ENCODE measurements at places on chromosomes 12 and 14.

DNA sequence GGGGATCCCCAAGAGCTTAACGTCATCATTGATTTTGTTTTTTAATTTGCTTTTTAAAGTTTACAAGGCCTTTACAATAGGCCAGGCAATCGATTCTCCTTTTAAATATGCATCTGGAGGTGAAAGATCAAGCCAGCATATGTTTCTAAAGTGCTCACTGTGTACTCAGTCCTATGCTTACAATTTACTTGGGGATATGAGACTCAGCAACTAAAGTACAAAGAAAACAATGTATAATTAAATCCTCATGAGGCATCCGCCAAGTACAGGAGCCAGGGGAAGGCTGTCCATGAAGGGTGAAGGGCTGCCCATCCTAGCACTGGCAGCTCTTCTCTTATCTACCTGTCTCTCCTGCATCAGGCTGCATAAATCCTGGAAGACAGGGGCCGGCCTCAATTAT is 11.8 kb downstream of the CCDC92 start:
- no peak for DNase-seq

- DNase-seq, result no peak
Observed at GRCh38 chr14:55245657-55246268, 25.5 kb upstream of the FBXO34 start.

DNA sequence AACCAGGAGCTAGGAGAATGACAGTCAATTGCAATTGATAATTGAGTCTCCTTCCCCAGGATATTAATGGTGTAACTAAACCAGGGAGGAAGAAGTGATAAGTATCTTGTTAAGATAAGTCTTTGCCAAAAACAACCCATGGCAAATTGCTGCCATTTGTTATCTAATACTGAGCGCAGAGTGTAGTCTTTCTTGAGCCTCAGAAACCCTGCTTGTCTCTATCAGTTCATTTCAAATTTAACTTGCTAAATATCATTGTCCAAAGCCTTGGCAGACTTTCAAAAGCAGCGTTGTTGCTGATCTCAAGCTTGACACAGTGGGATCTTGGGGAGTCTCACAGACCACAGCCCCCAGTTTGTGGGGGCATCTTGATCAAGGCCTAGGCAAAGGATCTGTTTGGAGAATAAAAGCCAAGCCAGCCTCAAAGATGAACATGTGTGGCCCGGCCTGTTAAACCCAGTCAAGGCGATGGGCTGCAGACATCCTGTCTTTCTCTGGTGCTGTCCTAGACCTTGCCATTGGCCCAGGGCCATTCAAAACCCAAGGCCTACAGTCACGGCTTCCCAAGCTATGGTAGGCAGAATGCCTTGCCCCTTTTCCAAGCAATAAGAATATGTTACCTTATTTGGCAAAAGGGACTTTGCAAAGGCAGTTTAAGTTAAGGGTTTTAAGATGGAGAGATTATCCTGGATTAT is 164.2 kb downstream of the CHST11 start:
- no peak for DNase-seq

- no peak for DNase-seq
Observed at GRCh38 chr14:63840981-63841380, 11.8 kb upstream of the SYNE2 start.

- no peak for DNase-seq
Observed at GRCh38 chr14:50978888-50979287, 34.6 kb upstream of the PYGL start.

GRCh38 chr12:57476162-57476992 is 3.3 kb downstream of the ARHGAP9 start:
- DNase-seq, result no peak

GRCh38 chr14:61033054-61033453 is 52.0 kb downstream of the SLC38A6 start:
- no peak for DNase-seq

DNA sequence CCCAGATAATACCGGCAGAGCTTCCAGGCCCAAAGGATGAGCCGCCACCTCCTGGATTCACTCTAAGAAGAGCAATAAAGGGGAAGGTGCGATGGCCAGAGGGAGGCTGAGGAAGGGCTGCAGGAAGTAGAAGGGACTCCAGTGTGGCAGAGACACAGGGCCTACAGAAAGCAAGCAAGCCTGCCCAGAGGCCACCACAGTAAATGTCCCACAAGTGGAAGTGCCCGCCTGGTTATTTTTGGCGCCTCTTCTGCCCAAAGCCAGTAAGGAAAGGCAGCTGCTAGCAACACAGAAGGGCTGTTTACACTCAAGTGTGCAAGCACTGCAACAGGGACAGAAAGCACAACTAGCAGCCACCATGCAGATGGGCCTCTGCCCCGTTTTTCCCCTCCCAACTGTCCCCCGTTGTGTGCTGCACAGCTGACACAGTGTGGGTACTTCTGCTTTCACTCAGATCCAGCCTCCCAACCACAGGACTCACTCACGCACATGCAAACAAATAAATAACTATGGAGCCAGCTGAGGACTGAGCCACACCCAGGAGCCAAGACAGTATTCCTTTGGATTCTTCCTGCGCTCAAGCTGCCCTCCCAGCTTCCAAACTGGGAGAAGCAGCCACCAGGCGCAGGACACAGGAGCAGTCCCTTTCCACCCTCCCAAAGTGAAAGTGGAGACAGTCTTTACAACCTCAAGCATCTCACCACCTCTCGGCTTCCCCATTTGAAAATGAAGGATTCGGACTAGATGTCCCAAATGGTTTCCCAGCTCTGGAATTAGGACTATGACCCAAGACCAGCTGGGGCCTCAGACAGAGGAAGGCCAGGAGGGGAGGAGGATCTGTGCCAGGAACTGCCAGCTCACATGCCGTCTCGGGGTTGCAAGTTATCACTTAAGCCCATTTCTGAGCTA is 40.0 kb upstream of the PNMA1 start:
- no peak for DNase-seq

GRCh38 chr14:74299061-74299545 is 3.6 kb downstream of the ABCD4 start:
- DNase-seq, result peak; percentile 53

DNA sequence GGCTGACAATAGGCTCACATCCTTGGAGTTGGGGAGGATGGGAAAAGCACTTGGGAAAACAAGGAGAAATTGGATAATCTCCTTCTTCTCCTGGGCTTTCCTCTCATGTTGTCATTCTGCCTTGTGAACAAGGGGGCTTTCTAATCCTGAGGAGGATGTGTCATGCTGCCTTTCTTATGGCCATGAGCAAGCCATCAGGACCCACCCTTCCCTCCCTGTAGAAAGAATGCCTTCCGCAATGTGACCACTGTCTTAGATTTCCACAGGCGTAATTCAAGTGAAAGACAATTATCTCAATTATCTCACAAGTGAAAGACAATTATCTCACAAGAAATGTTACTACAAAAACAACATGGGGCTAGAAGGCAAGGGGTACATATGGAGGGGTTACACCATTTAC is 3.0 kb upstream of the OR6S1 start:
- no peak for DNase-seq

DNA sequence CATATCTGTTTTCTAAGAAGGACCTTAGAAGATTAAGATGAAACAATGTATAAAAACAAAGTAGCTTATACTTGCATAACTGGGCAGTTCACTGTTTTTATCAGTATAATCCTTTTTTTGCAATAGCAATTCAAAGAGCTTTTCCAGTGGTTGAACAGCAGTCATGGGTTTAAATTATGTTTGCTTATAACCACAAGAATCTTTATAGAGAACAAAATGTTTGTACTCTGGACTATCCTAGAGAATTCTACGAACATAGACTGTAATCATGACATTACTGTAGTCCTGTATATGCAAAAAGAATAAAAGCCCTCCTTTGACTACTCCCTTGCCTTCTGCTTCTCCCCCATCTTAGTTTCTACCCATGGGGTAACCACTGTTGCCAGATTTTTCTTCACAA is 5.7 kb downstream of the FAM177A1 start:
- no peak for DNase-seq

GRCh38 chr14:89283327-89284060 is 133.5 kb downstream of the FOXN3 start:
- no peak for DNase-seq

- no peak for DNase-seq
Observed at GRCh38 chr14:81455390-81455789, 55.3 kb upstream of the STON2 start.

- DNase-seq, result no peak
Observed at GRCh38 chr12:113381220-113381619, 22.5 kb downstream of the SDS start.

DNA sequence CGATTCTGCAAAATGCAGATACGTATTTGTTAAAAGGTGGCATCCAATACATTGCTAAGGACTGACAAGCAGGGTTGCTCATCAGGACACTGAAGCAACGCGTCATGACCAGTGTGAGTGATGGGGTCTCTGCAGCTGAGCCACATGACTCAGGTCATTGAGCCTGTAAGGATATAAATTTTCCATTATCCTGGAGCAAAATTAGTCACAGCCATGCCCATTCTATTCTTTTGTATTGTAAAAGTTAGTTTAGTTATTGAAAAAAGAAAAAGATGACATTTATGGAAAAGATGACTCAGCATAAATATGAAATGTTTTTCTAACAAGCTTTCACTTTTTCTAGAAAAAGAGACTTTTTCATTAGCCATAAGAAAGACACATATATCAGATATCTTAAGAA is 268.0 kb upstream of the TMEM132C start:
- DNase-seq, result no peak

DNA sequence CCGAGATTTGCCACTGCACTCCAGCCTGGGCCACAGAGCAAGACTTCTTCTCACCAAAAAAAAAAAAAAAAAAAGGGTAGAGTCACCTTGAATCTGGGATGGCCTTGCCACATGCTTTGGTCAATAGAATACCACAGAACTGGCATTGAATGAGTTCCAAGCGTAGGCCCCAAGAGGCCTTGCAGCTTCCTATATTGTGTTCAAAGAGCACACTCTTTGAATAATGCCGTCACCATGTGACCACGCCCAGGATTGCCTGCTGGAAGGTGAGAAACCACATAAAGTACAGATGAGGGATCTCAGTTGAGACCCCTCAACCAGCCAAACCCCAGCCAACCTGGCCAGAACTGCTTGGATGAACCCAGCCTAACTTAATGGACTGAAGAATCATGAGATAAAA is 239.2 kb upstream of the AMIGO2 start:
- DNase-seq, result no peak

GRCh38 chr12:114726092-114726710 is 42.2 kb upstream of the TBX3 start:
- no peak for DNase-seq

- no peak for DNase-seq
Observed at GRCh38 chr14:69664865-69665526, 53.6 kb downstream of the SUSD6 start.

DNA sequence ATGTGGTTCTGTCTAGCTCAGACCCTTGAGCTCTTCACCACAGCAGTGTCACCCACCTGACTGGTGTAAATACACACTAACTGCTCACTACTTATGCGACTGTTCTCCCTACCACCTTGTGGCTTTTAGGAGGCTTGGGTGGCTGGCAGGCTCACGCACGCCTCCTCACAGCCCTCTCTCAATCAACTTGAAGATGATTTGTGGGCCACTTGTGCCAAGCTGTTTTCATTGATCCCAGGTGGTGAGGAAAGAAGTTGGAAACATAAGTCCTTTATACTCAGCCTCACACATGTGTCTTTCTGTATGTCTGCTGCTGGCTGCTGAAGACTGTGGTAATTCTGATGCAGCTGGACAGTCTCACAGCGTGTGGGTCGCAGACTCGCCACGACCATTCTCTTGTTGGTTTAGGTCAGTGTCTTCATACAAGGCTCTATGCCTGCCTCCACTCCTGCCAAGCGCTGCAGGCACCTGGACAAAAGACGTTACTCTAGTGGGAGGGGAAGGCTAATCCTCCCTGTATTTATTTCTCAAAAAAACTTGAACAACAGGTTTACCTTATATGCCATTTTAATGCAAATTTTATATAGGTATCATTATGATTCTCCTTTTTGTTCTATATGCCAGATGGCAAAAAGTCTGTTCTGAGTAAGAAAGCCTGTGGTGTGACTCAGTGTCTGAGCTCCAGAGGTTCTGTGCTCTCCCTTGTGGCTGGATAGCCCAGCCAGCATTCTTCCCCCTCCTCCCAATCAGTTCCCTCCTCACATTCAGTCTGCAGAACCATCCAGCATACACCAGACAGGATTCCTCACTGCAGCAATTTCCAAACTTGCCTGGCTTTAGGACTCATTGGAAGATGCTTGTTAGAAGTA is 115.6 kb downstream of the DIP2B start:
- DNase-seq, result peak; percentile 86

GRCh38 chr12:121232977-121233627 is 23.2 kb downstream of the P2RX4 start:
- no peak for DNase-seq

DNA sequence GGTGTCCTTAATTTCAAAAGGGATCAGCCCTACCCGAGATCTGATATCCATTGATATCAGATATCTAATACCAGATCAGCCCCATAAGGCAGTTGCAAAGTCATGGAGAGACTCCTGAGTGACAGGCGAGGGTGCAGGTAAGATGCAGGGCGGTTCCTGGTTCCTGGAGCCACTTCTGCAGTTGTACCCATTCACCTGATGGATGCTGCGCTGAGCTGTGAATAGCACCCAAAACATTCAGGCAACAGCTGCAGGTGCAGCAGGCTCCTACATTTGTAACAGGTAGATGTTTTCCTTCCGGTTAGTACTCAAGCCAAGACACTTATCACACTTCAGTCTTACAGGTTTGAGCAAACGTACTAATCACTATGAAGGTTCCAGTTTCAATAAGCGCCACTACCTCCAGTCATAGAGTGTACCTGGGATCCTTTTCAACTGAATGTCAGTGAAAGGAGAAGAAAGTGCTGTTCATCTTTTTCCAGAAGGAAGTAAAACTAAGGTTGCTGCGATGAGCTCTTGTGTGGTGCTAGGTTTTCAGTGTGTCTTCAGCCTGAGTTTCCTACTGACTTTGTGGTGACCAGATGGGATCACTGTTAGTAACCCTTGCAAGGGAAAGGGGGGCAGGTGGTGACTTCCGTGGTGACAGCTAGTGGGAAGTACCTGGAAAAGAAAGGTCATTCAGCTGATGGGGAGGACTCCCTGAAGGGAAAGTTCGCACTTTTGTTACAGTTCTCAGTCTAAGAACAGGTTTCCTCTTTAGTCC is 1.9 kb downstream of the ATP6V0A2 start:
- DNase-seq, result no peak
